Effector CD4-positive, alpha-beta T cell (primary cell): ENCODE measurements at places on chromosomes 13 and 19.

DNA sequence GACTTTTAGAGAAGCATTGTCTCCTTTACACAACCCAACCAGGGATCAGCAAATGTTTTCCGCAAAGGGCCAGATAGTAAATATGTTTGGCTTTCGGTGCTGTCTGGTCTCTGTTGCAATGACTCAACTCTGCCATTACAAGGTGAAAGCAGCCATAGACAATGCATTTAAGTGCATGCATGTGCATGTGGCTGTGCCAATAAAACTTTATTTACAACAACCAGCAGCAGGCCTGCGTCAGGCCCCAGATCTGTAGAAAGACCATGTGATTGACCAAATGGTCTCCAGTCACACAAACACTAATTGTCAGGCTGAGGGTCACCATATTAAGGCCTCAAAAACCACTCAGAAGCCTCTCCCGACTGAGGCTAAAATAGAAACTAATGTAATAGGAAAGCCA, 8.1 kb downstream of the RAB20 start:
- DNase-seq = no peak

- DNase-seq = no peak
Measured at GRCh38 chr13:43558326-43558725, 228.4 kb downstream of the ENOX1 start.

DNA sequence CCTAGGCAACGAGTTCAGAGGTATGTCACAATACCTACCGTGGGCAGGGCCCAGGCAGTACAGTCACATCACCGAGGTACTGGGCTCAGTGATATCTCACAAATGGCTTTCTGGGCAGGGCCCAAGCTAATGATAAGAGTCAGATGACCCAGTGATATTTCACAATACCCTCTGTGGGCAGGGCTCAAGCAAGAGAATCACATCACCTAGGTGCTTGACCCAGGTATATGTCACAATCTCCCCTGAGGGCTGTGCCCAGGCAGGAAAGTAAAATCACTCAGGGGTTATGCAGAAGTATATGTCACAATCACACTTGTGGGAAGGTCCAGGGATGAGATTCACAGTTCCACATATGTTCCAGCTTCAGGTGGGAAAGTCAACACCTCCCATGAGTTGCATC, 45.3 kb downstream of the ZNF729 start:
- DNase-seq = no peak

- DNase-seq = no peak
Measured at GRCh38 chr13:25905611-25906010, 146.2 kb downstream of the SHISA2 start.

- no peak for DNase-seq
Measured at GRCh38 chr13:102317593-102317992, 84.3 kb downstream of the FGF14 start.
